ENCODE measurements at places on chromosomes 5 and 9. TPM values are rescaled to one million over a fixed set of nuclear protein-coding genes. Genes with fewer than 3 reads are reported as not detected.
A peak's percentile ranks its signal among the peaks of the same experiment; 100 is the strongest.

C5orf52 gene
- not detected for polyA plus RNA-seq

GRCh38 chr5:68343421-68343826 is 127.9 kb downstream of the PIK3R1 start:
- no peak for DNase-seq

SPATA31A3 gene
- polyA plus RNA-seq, result not detected

DNA sequence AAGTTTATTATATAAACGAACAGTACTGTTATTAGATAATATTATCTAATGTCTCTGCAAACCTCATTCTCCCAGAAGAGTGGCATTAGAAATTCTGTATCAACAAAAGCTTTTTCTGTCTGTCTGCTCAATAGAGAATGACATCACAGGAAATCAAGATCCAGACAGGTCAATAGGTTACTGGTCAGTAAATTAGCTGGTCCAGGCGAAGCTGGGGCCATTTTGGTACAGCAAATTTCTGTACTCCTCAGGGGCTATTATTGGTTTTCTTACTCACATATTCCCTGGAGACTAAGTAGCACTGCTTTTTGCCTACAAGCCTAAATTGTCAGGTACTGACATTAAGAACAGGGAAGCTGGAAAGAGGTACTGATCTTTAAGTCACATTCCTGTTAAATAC is 80.5 kb downstream of the PLPP1 start:
- DNase-seq, result no peak

DNA sequence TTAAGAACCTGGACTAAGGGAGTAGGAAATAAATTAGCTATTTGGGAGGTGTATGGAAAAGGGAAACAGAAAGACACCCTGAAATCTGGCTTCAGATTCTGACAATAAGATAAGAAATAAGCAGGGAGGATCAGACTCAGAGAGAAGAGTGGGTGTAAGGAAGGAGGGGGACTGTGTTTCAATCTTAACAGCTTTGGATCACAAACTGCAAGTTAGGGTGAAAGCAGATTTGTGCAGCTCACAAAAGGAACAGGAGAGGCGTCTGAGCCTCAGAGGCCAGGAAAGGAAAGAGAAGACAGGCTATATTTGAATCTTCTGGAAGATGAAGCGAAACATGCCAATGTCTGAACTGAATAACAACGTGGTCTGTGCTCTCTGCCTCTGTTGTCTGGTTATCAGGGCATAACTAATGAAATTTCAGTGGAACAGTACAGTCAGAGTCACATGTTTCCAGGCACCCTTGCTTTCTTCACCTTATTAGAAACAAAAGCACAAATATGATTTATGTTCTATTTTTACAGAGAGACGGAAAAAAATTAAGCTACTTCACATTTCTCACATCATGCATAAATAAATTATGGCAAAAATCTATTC is 26.6 kb downstream of the SGTB start:
- DNase-seq, result no peak

DNA sequence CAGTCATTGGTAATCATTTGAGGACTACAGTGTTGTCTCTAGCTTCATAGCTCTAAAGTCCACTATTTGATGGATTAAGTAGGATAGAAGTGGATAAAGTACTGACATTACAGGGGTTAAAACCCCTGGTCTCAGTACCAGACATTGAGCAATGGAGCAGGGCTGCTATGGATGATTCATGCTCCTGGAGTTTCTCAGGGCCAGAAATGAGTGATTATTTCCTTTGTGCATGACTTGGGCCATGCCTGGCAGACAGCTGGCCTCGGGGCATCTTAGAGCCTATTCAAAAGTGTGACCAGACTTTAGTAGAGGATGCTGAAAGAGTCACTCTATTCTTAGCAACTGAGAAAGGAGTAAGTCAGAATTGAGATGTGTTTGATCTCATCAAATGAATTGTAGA is 350.7 kb upstream of the TLE4 start:
- DNase-seq, result peak; percentile 87

GRCh38 chr5:176822793-176823481 is 12.6 kb downstream of the UNC5A start:
- no peak for DNase-seq

DNA sequence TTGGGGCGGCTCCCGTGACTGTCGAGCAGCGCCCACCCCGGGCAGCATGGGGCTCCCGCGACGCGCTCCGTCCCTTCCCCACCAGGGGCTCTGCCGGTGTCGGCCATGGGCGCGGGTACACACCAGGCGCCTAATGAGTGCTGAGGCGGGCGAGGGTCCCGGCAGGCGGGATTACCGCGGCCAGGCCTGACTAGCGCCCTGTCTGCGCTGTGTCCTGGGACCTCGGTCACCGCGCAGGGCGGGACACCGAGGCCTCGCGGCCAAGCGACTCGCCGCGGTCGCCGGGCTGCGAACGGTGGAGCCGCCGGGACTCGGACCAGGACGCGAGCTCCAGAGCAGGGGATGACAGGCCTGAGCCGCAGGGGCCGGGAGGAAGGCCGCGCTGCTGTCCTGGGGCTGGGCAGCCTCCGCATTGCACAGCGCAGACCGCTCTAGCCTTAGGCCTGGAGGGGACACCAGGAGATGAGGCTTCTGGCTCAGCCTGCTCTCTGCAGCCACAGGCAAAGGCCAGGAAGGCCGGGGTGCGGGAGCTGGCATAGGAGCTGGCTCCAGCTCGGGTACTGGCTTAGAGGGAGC is 14.1 kb downstream of the LCN10 start:
- no peak for DNase-seq

DNA sequence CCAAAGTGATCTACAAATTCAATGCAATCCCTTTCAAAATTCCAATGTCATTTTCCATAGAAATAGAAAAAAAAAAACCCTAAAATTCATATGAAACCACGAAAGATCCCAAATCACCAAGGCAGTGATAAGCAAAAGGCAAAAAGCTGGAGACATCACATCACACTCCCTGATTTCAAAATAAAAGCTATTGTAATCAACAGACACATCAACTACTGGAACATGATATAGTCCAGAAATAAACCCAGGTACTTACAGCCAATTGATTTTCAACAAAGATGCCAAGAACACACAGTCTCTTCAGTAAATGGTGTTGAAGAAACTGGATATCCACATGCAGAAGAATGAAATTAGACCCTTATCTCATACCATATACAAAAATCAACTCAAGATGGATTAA is 224.0 kb downstream of the WDR70 start:
- no peak for DNase-seq

FCN2 gene
- polyA plus RNA-seq, result not detected

- DNase-seq, result no peak
Observed at GRCh38 chr5:1507014-1507375, 16.8 kb downstream of the LPCAT1 start.

- no peak for DNase-seq
Observed at GRCh38 chr9:114233491-114234185, 78.3 kb downstream of the COL27A1 start.

DNA sequence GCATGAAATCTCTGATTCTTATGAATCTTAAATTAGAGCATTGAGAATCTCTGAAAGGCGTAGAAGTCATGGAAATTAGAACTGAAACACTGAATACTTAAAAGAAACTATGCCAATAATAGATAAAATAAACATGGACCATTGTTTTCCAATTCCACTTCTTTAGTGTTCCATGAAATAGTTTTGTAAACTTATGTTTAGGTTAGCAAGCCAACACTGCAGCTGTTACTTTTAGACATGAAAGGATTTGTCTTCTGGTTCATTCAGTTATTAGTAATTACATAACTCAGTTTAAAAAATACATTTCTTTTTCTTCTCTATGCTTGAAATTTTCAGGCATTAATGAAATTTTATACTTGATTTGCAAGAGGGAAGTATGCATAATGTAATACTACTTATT is 733.4 kb upstream of the NUDT12 start:
- no peak for DNase-seq

DNA sequence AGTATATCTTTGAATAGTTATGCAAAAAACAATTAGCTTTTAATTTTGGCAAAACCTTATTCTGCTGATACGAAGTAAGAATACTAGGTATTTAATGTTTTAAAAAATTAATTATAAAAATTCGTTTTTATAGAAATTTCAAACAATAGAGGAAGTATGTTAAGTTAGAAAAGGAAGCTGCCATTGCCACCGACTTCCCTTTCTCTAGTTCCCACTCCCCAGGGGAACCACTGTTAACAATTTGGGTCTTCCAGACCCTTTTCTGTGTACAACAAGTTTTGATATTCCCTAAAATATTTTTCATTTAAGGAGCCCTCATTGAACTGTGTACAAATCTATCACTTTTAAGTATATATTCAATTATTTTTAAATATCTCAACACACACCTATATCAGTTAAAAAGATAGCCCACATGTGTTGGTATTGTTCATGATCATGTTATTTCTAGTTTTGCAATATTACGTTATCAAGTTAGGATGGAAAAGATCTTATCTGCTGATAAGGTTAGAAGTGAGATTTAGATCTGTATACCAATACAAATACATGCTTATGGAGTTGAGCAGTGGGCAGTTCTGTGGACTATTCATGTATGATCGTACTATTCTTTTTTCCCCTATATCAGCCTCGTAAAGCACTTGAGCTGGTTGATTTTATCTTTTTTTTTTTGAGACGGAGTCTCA is 25.9 kb downstream of the NDFIP1 start:
- no peak for DNase-seq

NTMT1 gene
- 77.1 TPM for polyA plus RNA-seq

DNA sequence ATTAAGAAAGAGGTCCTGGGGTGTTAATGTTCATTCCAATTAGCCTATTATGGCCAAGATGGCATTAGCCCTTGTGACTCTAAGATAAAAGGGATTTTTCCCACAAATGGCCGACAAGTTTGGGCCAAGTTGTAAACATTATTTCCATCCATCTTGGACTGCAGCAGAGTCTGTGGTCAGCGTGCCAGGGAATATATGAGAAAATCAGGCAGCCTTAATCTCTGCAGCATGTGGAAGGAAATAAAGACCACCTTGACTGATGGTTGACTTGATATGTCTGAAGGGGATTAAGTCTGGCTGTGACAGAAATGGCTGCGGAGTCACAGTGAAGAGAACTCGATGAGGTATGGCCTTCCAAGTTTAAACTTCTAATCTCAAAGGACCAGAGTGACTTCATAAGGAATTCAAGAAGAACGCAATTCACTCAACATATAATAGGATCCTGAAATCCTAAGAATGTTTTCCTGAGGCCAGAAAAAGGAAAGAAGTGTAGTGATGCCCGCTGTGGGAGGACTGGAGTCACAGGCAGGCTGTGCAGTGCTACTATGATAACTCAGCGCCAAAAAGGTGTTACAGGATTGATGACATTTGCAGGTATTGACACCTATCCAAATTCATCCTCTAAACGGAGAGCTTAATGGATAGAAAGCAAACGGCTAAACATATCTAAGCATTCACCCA is 287.1 kb downstream of the SEC61B start:
- DNase-seq, result no peak

GRCh38 chr5:72353046-72353445 is 32.9 kb downstream of the PTCD2 start:
- no peak for DNase-seq

DNA sequence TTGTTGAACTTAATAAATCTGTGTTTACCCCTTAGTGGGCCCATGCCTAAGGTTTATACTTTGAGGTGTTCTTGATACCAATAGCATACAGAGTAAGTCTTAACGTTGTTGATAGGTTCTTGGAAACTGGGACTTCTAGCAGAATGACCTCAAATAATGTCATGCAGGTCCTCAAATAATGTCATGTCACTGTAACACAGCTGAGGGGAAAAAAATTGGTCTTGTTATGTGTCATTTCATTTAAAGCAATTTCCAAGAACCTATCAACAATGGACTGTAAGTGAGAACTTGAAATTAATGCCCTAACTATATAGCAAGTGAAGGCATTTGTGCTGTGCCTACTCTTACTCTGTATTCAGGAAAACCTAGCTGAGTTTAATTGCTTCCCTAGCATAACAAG is 7.2 kb downstream of the DNAJA1 start:
- DNase-seq, result no peak

DNA sequence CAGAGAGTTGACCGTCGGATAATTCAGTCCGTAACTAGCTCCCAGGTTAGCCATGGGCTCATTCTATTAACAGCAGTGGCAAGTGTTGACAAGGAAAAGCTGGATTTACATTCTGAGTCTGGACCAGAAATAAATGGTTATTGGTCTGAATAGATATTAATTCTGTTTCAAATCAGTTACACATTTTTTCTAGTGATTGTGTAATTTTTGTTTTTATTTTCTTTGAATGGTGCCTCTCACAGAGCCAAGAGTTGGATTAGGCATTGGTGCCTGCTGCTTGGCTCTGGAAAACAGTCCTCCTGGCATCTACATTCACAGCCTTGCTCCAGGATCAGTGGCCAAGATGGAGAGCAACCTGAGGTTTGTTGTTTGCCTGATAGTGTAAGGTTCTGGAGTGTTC is 115.1 kb downstream of the GOLPH3 start:
- no peak for DNase-seq

- no peak for DNase-seq
Observed at GRCh38 chr5:154157483-154158378, 32.8 kb upstream of the GALNT10 start.

GRCh38 chr5:74540622-74541021 is 99.9 kb downstream of the ENC1 start:
- DNase-seq, result no peak

- DNase-seq, result peak; percentile 45
Observed at GRCh38 chr5:179731791-179732411, 721 bp upstream of the MAML1 start.

DNA sequence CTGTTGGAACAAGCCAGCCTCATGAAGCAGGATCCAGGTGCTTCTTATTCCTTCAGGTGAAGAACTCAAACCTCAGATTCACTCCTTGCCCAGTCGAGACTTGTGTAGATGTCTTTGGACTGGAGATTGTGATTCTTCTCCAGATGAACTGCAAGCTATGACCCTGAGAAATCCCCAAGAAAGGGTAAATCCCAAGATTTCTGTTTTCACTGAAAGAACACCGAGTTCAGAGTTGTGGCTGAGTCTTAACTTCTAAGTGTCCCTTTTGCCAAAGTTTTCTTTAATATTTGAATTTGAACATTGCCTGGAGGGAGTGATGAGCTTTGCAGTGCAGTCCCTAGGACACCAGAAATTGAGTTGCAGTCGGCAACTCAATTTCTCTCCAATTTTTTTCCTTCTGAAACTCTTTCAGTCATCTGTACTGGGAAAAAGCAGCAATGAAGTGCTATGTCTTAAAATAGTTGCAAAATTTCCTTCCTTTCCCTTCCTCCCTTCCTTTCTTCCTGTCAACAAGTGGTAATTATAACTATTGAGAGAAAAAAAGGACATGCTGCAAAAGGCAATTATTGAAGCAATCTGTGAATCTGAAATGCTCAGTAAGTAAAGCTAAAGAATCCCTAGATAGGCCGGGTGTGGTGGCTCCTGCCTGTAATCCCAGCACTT is 56.1 kb downstream of the ANKRD55 start:
- DNase-seq, result no peak

- no peak for DNase-seq
Observed at GRCh38 chr5:144194144-144194543, 23.5 kb downstream of the KCTD16 start.

DNA sequence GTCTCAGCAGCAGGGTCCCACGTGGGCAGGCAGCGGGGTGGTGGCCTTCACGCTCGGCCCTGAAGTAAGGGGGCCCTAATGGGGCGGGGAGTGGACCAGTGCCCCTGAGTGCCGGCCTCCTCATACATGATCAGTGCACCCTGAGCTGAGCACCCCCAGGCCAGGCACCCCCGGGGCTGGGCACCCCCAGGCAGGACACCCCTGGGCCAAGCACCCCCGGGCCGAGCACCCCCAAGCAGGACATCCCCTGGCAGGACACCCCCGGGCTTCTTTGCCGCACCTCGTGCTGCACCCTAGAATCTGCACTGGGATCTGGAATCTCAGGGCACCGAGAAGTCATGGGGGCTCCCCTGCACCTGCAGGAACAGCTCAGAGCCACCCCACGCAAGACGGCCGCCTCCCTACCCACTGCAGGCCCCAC is 51.4 kb downstream of the EXD3 start:
- no peak for DNase-seq

SV2C gene
- polyA plus RNA-seq, result not detected

GRCh38 chr5:151230048-151230680 is 6.3 kb upstream of the CCDC69 start:
- DNase-seq, result no peak
